ENCODE measurements at places on chromosomes 2 and 18.

- no peak for DNase-seq
Measured at GRCh38 chr2:63124850-63125249, 74.2 kb downstream of the OTX1 start.

DNA sequence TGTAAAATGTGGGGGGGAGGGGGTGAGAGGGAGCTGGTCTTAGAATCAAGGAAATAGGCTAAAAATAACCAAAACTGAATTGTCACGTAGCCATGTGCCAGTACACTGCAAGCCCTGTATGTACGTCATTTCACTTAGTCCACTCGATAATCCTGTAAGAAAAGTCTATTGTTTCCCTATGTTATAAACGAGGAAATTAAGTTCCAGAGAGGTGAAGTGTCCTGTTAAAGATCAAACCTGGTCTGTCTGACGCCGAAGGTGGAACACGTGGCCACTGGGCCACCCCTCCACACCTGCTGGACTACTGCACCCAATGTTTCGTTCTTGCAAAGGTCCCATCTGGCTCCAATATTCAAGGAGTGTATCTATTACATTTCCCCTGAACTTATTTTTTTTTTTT lies 29.6 kb downstream of the TFCP2L1 start:
- no peak for DNase-seq

- DNase-seq, result no peak
Measured at GRCh38 chr2:209593930-209594329, 170.1 kb downstream of the MAP2 start.

- no peak for DNase-seq
Measured at GRCh38 chr2:182559623-182560022, 132.8 kb upstream of the PDE1A start.

DNA sequence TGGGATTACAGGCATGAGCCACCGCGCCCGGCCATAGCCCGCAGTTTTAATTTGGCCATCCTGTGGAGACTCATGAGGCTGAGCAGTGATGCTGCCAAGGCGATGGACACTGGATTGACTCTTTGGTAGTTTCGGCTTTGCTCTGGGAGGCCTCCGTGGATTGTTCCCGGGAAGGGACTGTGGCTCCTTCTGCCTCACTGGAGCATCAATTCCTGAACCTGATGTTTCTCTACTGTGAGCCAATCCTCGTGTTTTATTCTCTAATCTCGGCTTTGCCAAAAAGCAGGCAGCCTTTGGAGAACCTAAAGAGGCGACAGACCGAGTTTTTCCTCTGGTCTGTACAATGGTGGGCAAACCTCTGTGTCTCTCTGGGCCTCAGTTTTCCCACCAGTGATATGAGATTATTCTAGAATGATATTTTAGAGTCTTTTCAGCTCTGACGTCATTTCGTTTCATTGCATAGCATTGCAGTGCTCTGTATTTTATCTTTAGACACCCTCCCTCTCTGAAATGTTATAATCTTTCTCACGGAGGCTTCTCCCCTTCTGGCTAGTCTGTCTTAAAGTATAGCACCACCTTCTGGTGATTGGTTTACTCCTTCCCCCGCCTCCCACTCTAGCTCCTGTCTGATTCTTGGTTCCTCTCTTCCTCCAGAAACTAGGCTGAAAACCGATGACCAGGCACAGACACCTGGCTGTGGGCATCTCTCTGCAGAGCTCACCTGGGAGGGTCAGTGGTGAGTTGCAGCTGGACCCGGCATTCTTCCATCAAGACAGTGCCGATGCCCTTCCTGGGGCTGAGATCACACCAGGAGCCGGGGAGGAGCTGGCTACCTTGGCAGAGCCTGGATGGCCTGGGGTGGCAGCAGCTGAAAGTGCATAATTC lies 341.3 kb downstream of the MYCN start:
- no peak for DNase-seq

DNA sequence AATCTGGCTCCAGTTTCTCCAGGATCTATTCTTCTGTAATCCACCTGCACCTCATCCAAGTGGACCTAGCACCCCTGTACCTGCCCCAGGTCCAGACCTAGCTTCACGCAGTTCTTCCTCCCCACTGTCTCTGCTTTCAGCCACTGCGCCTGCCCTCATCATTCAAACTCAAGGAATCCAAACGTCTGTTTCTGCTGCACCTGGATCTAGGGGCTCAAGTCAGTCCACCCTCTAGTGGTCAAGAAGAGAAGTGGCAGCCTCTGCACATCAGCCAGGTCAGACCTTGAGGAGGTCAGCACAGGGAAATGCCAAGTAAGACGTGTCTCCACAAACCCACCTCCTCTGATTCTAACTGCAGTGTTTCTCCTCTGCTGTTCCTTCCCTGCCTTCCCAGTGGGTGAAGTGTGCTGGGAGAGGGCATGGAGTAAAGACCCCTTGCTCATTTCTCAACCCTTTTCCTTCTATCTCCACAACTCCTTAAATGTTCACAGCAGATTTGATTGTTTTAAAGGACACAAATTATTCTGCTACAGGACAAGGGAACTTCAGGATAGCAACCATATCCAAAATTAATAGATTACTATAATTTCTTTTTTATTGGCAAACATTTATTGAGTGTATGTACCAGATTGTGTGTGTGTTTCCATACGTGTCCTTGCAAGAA lies 8.6 kb upstream of the RNF152 start:
- peak; percentile 30 for DNase-seq

GRCh38 chr2:133169274-133169912 lies 398.9 kb downstream of the NCKAP5 start:
- DNase-seq, result no peak

- no peak for DNase-seq
Measured at GRCh38 chr2:156309167-156309566, 23.4 kb downstream of the NR4A2 start.

DNA sequence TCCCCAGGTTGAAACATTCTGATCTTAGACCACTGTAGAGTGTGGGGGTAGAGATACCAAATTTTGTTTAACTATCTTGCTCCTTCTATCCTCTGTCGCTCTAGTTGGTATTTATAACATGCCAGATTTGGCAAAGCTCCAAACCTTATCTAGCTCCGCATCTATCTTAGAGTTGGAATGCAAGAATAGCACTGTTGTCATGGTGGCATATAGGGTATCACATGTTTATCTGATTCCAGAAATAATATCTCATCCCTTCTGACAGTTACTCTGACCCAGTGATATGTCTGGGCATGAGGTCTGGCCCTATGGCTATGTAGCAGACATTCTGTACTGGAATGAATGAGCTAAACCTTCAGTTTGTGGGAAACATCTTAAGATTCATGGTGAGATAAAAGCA lies 51.7 kb downstream of the CABYR start:
- no peak for DNase-seq

DNA sequence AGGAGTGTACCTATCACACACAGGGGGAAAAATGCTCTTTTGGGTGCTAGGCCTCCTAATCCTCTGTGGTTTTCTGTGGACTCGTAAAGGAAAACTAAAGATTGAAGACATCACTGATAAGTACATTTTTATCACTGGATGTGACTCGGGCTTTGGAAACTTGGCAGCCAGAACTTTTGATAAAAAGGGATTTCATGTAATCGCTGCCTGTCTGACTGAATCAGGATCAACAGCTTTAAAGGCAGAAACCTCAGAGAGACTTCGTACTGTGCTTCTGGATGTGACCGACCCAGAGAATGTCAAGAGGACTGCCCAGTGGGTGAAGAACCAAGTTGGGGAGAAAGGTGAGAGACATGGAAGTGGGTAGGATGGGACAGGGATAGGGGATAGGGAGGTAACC lies 12.2 kb downstream of the DHRS9 start:
- DNase-seq, result no peak

DNA sequence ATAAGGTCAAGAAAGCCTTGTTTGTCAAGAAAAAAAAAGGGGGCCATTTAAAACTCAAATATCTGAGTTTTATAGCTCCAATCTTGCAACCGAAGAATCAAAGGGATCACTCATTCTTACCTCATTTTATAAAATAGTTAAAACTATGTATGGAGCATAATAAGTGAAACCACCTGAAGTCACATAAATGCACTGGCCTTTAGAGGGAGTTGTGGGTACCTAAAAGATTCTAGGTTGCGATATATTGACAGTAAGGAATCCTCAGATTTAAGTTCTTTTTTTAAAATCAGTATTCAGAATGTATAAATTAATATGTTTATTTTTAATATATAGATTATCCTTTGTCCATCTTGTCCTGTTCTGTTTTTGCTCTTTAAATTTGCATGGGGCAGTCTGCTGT lies 3.4 kb downstream of the ARHGAP28 start:
- no peak for DNase-seq
